ENCODE measurements at places on chromosomes 11 and 22. TPM values are rescaled to one million over a fixed set of nuclear protein-coding genes. Genes with fewer than 3 reads are reported as not detected.

The INS gene
- total RNA-seq: not detected

The GPHA2 gene
- not detected for total RNA-seq

The UBXN1 gene
- 113 TPM for total RNA-seq

The SCUBE2 gene
- total RNA-seq: 7.5 TPM

The SLC25A45 gene
- total RNA-seq: 1.5 TPM

The CRYAB gene
- total RNA-seq: not detected

The OR4P4 gene
- total RNA-seq: not detected

The NCAM1 gene
- 76.7 TPM for total RNA-seq

The CADM1 gene
- total RNA-seq: 121 TPM

The ZNF214 gene
- total RNA-seq: 7.3 TPM

The PYGM gene
- 1.2 TPM for total RNA-seq

The MAPK8IP1 gene
- 38.7 TPM for total RNA-seq

The TUT1 gene
- total RNA-seq: 20.7 TPM

The MFRP gene
- not detected for total RNA-seq

- peak; percentile 67 for DNase-seq
Observed at GRCh38 chr22:21014726-21015465, at the start of gene P2RX6. TSS of gene P2RX6 (plus strand) at chr22:21015165. CDS start at chr22:21015175, 10 bp downstream.

GRCh38 chr11:118087931-118088330 is 1.2 kb upstream of the SMIM35 start:
- DNase-seq: no peak

DNA sequence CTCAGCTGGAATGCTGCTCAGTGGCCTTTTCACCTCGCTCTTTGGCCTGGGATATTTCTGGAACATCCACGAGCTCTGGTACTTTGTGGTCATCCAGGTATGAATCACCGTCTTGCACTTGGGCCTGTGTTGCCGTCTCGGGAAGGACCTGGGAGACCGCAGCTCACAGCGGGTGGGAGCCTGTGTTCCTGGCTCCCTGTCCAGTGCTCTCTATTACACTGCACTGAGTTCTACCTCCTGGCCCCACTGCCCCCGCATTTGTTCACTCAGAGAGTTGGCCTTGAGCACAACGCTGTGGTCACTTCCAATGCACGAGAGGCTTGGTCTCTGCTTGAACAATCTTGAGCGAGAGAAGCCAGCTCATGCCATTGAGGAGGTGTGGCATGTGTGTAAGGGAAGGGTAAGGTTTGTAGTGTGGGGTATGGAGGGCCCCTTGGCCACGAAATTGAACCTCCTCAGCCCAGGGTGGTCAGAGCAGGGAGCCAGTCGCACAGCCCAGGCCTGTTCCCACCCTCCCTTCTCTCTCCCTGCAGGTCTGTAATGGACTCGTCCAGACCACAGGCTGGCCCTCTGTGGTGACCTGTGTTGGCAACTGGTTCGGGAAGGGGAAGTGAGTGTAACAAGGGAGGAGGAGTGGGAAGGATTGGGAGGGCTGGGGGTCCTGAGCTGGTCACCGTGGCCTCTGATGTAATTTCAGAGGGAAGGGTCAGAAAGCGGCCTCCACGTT is 16.2 kb downstream of the SLC37A2 start:
- DNase-seq: no peak

DNA sequence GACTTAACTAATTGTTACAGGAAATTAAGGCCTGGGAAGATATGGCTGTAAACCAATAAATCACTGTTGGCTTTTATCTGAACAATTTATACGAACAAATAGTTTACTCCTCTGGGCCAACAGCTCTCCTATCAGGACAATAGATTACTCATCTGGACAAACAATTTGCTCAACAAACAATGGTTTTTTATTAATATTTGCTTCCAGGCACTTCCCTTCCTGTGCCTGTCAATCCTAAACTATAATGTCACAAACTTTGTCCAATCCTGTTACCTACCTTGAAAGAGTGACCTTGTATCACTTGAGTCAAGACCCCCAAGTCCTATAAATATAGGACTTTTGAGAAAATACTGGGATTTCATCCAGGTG is 87.6 kb upstream of the OR9Q1 start:
- DNase-seq: no peak

GRCh38 chr11:3136546-3137455 is 28.3 kb downstream of the OSBPL5 start:
- no peak for DNase-seq

DNA sequence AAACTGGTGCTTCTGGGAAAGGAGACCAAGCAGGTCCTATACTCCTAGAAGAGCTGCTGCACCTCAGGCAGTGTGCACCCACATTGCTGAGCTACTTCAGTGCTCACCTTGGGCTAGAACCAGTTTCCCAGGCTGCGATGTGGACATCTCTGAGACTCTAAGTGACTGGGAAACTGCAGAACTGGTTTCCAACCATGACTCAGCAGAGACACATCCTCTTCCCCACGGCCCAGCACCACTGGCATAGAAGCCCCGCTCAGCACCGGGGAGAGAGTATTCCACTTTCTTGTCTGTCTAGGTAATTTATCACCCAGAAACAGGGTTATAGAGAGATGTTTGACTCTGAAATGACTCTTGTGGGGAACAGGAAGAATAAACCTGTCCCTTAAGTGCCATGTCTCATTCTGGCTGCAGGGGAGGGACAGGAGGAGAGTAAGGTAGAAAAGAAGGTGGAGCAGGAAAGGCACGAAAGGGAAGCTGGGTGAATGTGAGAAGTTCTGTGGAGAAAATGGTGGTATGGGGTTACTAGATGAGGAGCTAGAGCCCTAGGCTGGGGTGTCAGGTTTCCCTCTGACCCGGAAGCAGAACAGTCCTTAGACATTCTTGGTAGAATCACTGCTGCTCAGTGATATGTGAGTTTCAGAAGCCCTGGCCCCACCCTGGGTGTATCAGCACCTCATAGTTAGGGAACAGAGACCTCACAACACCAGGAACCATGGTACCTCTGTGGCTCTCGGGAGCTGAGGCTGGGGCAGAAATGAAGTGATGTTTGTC is 340.4 kb upstream of the NCAM1 start:
- no peak for DNase-seq

- DNase-seq: no peak
Observed at GRCh38 chr22:49953680-49954344, 6.8 kb upstream of the PIM3 start.

DNA sequence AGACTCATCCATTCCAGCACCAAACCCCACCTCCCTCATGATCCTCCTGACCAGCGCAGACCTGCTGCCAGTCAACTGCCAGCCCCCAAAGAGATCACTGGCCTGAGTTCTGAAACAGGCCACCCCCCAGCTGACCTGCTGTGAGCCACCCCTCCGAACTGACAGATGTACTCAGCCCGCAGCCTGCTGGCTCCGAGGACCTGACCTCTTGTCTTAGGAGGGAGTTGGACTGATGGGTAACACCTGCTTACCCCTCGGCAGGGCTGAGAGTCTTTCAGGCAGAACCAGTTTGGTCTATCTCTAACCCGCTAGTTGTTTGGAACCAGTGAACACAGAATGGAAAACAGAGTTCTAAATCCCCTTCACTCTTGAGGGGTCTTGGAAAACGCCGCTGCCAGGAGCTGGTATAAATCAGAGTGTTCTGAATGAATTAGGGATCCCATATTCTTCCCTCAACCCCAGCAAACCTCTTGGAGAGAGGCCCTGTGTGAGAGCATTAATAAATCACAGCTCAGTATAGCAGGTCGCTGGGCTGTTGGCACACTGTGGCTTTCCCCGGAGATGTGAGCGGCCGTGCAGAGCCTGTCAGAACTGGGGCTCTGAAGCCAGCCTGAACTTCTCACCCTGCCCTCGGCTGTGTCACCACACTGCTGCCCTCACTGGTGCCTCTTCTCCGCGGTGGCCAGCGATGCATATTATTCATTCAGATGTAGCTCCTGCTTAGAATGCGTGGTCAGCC is 165.1 kb upstream of the NCAM1 start:
- DNase-seq: no peak

- DNase-seq: no peak
Observed at GRCh38 chr22:33898121-33898520, 22.2 kb downstream of the LARGE1 start.

- DNase-seq: no peak
Observed at GRCh38 chr11:110366291-110366690, 63.5 kb upstream of the FDX1 start.

- DNase-seq: no peak
Observed at GRCh38 chr11:18974192-18974591, 35.0 kb upstream of the MRGPRX1 start.

GRCh38 chr11:130549393-130549999 is 101.1 kb downstream of the ADAMTS15 start:
- DNase-seq: no peak

GRCh38 chr11:86608251-86608799 is 64.1 kb downstream of the ME3 start:
- DNase-seq: peak; percentile 46

GRCh38 chr22:48554893-48555572 is 1272.6 kb downstream of the BRD1 start:
- peak; percentile 26 for DNase-seq

DNA sequence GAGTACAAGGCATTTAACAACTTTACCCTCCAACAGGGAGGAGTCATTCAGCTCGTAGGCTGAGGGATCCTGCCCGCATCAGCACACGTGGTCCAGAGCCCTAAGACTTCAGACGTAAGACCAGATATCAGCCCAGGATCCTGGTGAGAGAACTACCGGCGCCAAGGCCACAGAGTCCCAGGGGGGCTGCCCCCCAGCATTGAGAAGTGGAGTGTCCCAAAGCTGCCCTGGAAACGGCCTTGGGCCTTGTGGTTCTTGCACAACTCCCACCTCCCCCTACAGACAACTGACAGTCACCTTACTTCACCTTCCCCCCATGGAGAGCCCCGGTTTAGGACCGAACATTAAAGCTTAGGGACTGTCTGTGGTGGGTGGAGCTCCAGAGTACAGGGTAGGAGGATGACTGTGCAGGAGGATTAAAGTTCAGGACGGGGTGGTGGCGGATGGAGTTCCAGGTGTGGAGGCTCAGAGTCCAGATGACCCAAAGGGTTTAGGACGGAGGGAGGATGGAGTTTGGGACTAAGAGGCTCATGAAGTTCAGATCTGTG is 1.0 kb downstream of the C11orf91 start:
- DNase-seq: no peak

- DNase-seq: no peak
Observed at GRCh38 chr22:47259990-47260389, 497.5 kb downstream of the TBC1D22A start.

- no peak for DNase-seq
Observed at GRCh38 chr11:6232899-6233298, 1.5 kb downstream of the FHIP1B start.

DNA sequence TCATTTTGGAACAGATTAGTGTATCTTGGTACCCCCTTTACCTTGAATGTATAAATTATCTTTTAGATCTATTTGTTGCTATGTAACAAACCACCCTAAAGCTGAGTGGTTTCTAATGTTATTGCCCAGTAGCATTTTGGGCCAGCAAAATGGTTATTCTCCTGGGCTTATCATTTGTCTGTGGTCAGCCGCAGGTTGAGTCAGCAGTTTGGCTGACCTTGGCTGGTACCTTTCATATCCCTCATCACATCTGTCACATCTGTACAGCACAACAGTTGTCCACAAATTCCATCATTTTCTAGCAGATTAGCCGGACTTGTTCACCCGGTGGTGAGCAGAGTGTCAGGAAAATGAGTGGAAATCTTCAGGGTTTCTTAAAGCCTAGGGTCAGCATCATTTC is 588.5 kb upstream of the ARHGAP42 start:
- DNase-seq: no peak

DNA sequence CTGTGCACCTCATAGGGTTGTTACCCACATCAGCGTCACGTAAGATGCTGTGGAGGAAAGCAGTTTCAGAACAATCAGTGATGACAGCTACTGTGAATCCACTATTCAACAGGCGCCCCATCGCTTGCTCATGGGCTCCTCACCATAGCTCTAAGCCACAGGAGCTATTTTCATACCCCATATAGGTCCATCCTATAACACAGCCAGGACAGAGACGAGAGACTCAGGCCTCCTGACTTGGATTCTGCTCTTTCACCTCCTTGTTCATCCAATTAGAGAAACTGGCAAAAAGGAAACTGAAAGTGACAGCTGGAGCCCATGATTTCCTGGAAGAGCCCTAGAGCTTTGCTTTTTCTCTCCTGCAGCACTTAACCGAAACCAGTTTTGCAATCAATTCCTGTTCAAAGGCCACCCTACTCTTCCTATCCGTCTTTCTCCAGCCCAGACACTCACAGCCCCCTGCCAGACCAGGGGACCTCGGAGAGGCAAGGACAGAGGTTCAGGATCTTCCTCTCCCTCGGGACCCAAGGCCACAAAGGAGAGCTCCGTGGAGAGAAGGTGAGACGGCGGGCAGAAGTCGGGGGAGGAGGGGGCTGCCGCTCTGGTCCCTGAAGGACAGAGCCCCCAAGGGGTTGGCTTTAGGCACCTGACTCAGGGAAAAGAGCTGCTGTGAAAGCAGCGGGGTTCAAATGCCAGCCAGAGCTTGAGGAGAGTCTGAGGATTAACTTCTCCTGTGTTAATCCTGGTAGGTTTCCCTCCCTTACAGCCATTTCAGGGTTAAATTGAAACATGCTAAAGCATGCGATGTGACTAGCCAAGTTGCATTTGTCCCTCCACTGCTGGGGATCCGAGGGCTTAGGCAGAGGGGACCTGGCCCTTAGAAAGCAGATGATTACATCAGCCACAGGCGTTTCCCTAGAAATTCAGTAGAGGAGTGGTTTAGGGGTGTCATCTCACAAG is at the start of gene APOL6:
Gene APOL6, plus strand, starts transcription at position 381 of the 960 bp plus-strand sequence. CDS start 7,980 bp downstream, outside the sequence.
- DNase-seq: no peak

GRCh38 chr11:31529189-31529588 is 19.6 kb downstream of the ELP4 start:
- no peak for DNase-seq

DNA sequence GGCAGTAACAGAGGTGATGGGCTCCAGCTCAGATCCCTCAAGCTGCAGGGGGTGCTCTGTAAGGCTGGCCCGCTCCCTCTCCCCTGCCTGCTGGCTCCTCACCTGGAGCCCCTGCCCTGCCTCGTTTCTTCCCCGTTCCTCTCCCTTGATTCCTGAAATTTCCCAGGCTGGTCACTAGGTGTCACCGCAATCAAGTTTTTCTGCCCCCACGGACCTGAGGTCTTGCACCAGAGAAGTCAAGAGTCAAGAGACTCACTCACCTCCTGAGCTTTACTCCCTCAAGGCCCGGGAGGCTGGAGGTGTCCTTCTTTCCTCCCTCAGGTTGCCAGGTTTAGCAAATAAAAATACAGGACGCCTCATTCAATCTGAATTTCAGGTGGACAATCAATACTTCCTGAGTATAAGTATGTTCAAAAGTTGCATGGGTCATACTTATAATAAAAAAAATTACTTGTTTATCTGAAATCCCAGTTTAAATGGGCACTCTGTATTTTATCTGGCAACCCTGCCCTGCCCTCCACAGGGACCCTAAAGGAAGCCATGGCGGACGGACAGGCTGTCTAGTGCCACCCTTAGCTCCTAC is 69.2 kb downstream of the SCUBE1 start:
- peak; percentile 52 for DNase-seq

GRCh38 chr11:113956986-113957385 is 17.9 kb upstream of the HTR3A start:
- no peak for DNase-seq

GRCh38 chr11:128042290-128042751 is 545.0 kb downstream of the ETS1 start:
- DNase-seq: no peak

DNA sequence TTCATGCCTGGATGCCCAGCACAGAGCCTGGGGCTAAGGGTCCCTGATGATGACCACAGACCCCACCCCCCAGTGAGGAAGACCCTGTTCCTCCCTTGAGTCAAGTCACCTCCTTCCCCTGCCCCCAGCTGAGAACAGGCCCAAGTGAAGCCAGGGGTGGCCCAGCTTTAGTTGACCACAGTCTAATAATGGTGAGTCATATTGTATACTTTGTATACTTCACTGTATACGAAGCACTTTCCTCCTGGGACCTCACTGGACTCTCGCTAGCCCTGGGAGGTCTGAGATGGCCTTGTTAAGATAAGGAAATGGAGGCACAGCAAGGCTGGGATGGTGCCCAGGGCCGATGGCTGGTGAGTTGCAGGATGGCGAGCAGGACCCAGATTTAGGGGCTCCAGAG is 3.7 kb upstream of the FLRT1 start:
- DNase-seq: no peak
